ENCODE measurements at places on chromosomes 6 and 20. TPM values are rescaled to one million over a fixed set of nuclear protein-coding genes. Genes with fewer than 3 reads are reported as not detected.
A peak's percentile ranks its signal among the peaks of the same experiment; 100 is the strongest.

The EYA2 gene
- total RNA-seq, result 16.8 TPM

DNA sequence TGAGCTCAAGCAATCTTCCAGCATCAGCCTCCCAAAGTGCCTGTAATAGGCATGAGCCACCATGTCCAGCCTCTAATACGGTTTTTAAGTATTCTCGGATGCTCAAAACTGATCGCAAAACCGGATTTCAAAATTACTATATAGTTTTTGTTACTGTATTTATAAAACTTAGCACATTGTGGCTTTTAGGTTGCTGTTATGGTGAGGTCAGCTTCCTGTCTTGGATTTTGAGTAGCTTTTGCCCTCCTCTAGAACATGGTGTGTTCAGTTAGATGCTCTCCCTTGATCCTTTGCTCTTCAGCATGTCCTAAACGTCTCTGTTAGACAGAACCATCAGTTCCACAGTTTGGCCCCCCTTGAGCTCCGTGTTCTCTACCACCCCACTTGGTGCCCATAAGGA lies 96.2 kb downstream of the RPP40 start:
- DNase-seq, result no peak

DNA sequence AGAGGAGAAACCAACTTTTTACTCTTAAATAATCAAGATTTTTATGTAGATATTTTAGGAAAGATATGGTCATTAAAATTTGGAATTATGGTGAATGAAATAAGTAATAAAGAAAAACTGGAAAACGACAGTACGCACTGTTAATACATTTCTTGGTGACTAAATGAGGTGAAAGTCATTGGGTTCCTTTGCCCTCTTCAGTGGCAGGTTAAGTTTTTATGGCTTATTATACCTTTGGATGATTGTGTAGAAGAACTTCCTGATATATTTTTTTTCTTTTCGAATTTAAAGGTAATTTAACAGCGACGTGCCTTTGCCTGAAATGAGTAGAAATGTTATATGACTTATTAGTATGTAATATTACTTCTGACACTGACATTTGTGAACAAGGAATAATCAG lies 43.4 kb downstream of the FOXO3 start:
- DNase-seq, result no peak

DNA sequence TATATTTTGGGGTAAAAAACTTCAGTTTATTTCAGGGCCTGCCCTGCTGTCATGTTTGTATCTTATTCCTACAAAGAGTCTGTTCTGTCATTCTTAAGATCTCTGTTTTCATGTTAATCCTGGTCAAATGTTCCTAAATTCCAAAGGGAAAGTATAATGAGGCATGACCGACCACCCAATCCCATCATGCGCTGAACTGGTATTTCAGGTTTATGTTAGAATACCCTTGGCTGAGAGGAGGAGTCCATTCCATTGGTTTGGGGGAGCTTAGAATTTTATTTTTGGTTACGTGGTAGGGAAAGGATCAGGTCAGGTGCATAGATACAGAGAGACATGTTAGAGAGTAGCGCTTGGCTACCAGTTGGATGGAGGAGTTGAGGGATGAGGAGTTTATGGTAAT lies 25.7 kb downstream of the CFAP61 start:
- no peak for DNase-seq

The SLC35F1 gene
- 1.1 TPM for total RNA-seq

The B3GALT4 gene
- total RNA-seq, result 22.0 TPM

DNA sequence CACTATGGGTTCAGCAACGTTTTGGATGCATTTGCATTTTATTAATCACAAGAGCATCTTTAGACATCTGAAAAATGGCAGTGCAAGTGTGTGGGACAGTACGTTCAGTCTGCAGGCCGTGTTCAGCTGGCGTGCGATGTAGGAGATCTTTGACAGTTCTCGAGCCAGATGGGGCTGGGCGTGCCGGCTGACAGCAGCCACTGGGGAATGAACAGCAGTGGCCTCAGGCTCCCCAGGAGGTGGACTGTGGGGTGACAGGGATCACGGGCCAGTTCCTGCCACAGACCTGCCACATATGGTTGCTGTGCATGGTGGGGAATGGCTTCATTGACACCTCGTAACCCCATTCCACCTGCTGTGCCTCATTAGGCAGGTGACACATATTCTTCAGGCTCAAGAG lies 16.4 kb upstream of the MLN start:
- no peak for DNase-seq

DNA sequence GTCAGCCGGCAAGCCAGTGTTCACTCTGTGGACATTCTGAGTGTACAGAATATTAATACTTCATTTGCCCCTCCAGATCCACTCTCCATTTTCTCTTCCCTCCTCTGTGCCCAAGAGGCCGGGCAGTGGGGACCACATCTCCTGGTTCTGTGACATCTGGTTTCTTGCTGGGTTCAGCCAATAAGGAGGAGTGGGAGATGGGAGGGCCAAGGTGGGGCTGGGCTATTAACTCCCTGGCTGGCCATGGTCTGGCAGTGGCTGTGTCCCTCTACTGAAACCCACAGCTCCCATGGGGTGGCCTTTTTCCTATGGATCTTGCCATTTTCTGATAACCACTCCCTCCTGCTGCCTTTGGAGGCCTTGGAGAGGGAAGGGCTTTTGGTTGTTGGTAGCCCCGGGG lies 30.0 kb upstream of the SALL4 start:
- DNase-seq, result no peak

GRCh38 chr20:10649797-10650160 lies 24.0 kb downstream of the JAG1 start:
- no peak for DNase-seq

The DBNDD2 gene
- 109 TPM for total RNA-seq

GRCh38 chr6:33312361-33313104 lies 1.3 kb downstream of the TAPBP start:
- peak; percentile 94 for DNase-seq

DNA sequence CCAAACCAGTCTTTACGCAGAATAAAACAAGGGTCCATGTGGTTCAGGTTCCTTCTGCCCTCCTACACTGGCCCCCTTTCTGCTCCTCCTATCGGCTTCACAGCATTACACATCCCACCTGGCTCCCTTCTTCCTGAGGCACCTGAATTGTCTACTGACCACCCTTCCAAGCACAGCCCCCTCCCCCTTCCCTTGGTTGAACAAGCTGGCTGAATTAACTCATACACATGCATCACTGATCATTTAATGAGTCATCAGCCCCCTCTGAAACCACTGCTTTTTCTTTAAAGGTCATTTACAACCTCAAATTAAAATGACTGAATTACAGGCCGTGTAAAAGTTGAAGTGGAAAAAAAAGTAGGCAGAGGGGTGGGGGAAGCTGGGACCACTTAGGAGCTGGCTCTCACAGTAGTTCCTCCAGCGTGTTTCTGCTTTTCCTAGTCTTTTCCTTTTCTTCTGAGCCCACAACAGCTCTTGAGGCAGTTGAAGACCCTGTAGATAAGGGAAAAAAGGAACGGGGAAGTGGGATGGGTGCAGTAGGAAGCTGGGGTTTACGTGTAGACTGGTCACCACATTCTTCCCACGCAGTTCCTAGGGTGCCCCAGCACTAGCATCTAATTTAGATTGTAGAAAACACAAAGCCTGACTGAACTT lies 67.6 kb downstream of the FYN start:
- DNase-seq, result no peak

DNA sequence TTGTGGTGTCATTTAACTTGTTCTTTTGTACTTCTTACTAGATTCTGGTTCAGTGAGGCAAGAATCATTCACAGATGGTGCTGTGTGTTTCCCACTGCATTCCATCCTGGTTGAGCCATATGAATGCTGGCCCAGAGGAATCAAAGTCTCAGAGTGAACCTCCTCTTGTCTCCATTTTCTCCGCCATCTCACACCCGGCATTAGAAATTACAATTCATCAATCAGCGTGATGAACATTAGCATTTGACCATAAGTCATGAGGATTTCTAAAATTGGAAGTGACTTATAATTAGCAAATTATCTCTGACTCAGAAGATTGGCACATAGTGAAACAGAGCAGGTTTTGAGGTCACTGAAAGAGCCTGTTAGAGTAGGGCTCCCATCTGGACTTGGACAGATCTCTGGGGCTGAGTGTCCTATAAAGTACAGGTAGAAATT lies 25.2 kb downstream of the TNFAIP3 start:
- DNase-seq, result no peak

DNA sequence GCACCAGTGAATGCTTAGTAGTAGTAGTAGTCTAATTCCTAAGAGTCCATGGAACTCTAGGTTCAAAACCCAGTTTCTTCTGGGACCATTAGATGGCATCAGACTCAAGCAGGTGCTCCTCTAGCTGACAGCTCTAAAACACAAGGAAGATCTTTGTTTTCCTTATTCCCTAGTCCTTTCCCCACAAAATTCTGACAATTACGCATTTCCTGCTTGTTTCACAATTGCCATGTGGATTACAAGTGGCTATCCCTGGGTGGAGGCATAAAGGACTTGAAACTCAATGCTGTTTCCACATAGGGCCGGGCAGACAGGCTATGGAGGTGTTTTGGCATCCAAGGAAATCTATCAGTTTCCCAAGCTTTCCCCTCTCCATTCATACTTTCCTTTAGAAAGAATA lies 9.2 kb upstream of the HLA-DOB start:
- no peak for DNase-seq

DNA sequence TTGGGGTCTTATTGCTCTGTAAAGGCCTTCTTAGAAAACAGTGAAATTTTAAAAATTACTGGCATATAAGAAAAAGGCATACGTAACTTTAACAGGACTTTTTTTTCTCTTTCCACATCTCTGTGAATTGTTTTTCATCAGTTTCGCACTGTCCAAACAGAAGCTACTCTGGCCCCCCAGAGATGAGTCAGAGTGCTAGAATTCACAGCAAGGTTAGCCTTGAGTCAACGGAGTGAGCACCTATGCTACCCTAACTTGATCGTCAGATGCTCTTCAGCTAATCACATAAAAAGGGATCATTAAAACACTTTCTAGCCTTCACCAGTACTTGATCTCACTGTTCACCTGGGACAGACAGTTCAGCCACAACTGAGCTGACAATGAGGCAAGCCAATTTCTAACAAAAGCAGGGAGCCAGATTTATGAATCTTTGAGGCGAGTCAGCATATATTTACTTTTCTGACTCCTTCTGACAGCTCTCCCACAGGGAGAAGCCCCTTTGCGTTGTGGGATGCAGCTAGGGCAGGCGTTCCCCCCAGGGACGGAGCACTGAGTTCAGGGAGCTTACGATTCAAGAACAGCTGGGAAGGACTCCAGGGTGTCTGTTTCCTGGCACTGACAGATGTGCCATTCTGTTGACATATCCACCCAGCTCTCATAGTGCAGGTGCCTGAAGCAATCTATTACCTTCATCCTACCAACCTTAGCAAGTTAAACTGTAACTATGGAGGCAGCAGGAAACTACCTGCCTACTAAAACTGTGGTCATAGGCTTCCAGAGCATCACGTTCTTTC lies 46.4 kb upstream of the SPDEF start:
- DNase-seq, result peak; percentile 70

GRCh38 chr6:21612067-21612745 lies 18.7 kb downstream of the SOX4 start:
- no peak for DNase-seq

- DNase-seq, result no peak
Observed at GRCh38 chr6:48087448-48087847, 23.5 kb downstream of the PTCHD4 start.

- DNase-seq, result no peak
Observed at GRCh38 chr6:84671183-84671582, 93.2 kb downstream of the TBX18 start.

GRCh38 chr6:25612666-25613065 lies 39.3 kb upstream of the SCGN start:
- DNase-seq, result no peak

DNA sequence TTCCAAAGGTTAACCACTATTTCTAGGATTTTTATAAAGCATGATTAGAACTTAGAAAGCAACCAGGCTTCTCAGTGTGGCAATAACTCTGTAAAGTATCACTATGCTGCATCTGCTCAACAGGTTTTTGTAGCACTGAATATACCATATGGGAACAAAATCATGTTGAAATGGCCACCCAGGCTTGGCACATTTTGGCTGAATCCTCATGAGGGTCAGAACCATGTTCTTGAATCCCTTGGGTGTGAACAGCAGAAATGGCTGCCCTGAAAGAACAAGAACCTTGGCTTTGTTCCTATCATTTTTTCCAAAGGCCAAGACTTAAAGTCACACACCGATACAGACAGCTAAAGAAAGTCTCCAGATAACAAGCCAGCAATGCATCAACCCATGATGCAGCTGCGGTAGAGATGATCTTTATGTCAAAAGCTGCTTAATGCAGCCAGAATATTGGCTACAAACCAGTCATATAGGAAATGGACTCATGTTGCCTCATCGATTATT lies 283.0 kb upstream of the NOX3 start:
- no peak for DNase-seq

DNA sequence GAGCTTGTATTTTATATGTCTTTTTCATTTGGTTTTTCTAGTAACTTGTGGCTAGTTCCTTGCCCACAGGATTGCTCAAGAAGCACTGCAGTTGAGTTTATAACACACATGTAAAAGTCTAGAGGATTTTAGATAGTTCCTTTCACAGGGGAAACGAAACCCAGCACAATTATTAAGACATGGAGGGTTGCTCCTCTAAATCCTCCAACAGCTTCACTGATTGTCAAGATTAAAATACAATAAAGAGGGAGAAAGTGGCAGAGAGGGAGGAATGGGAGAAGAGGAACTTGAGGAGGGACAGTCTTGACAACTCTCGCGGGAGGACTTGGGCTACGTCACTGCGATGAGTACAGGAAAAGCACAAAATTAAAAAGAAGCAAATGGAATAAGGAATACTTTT lies 9.7 kb upstream of the TBC1D7 start:
- DNase-seq, result no peak

DNA sequence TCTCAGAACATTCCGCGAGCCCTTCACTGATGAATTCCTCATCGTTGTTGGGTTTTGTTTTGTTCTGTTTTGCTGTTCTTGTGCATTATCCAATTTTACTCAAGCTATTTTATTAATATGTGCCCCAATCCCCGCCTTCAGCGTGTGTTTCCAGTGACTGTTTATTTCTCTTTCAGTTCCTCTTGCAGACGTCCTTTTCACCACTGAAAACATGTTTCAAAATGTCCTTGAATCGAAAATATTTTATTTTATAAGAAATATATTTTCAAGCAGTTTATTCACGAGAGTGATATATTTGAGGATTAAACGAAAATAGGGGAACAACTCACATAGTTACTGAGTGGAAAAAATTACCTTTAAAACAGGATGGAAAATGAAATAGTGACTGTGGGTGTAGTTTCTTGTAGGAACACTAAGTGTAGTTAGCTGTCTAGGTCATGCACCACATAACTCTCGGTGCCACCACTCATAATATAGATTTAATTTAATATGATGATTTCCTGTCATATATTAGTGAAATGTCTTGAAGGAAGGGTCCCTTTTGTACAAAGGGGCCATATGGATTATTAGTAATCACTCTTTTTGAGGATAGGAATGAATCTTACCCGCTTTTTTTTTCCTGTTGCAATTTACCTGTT lies 45.3 kb upstream of the HDDC2 start:
- no peak for DNase-seq

The VGLL2 gene
- total RNA-seq, result not detected

GRCh38 chr6:75299801-75300530 lies 15.4 kb upstream of the TMEM30A start:
- no peak for DNase-seq

- no peak for DNase-seq
Observed at GRCh38 chr6:36920546-36920945, 34.0 kb upstream of the PI16 start.
